Jurkat, Clone E6-1 (cell line): ENCODE measurements at places on chromosomes 3 and 15.

GRCh38 chr15:74426404-74427281, 7.1 kb downstream of the SEMA7A start:
- DNase-seq, result no peak

GRCh38 chr3:171173736-171174135, 147.2 kb upstream of the SLC2A2 start:
- DNase-seq, result no peak

GRCh38 chr3:23644676-23645075, 161.1 kb upstream of the UBE2E1 start:
- no peak for DNase-seq

DNA sequence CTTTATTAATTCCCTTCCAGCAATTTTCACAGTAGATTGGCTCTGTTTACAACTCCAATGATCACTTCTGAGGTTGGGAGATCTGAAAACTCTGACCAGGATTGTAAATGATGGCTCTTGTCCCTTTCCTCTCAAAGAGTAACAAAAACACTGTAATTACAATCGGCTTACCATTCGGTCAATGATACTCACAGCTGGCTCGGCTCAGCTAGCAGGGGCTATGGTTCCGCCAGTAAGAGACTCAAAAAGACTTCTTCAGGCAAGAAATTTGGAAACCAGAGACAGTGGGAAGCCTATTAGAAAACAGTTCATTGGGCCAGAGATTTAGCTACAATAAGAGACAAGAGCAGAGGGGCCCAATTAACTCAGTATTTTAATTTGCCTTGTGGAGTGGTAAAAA, 96.6 kb downstream of the LRRC3B start:
- no peak for DNase-seq

DNA sequence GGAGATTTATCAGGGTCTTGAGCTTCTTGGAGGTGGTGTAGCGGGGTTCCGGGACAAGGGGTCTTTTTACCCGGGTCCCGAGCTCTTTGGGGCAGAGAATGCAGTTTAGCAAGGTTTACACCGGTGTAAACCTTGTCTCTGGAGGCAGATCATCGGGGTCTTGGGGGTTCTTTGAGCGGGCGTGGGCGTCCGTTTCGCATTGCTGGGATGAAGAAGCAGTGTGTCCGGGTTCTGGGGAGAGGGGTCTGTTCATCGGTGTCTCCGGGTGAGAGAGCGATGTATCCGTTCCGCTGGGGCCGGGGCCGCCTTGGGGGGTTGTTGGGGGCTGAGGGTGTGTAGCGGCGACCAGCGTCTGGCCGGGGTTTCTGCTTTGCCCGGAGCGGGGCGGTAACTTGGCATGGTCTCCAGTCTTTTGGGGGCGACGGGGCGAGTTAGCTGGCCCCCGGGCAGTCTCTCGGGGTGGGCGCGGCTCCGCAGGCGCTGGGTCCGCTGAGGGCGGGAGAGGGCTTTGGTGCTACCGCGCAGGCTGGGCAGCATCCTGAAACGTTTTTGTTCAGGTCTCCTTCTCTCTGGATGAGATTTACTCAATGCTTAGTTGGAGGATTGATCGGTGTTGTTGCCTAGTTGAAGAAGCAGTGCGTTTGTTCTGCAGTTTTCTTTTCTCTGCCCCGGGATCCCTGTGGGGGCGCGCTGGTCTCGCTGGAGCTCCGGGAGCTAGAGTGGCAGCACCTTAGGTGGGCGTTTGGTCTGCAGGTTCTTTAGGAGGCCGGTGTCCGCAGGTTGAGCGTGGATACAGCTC, 843 bp downstream of the GLCE start:
- DNase-seq, result peak; percentile 11

- DNase-seq, result no peak
These were observed 452.8 kb upstream of the THBS1 start for GRCh38 chr15:39127925-39128617.

GRCh38 chr15:55740359-55740878, 2.5 kb downstream of the PRTG start:
- no peak for DNase-seq

GRCh38 chr3:104933972-104934371, 432.7 kb upstream of the ALCAM start:
- no peak for DNase-seq

DNA sequence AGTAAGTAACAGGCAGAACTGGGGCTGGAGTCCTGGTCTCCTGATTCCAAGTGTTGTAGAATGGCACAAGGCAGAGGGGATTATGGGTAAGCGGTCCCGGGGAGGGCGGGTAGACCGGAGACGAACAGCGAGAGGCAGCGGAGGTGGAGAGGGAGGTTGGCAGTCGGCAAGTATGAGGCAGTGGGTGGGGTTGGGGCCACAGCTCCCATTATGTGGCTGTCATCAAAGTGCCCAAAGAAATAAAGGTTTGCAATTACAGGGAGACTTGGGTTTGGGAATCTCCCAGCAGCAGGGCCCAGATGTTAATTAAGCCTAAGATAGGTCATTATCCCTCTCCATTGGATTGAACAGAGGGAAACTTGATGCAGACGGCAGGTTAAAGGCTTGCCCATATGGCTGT, 16.9 kb downstream of the FAM43A start:
- DNase-seq, result no peak

DNA sequence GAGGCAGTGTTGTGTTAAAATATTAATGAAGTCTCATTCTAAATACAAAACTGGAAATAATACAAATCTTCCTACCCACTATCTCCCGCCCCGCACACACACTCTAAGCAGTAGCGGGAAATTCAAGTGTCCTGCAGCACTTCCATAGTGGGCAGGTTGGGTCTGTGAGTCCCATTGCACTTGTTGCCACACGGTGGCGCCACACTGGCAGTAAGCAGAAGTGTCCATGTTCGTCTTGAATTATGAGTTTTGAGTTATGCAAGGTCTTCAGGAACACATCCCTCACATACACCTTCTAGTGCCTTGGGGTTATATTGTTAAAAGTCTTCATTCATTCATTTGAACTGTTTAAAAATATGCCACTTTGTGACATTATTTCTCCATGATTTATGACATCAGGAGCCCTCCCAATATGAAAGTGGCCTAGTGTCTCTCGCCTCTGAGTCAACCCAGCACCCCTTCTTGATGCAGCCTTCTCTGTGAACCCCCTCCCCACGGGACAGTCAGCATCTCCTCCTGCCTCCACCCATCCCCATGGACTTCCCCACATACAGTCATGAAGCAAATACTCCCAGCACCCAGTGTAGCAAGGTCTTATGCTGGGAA, 17.6 kb upstream of the CCDC174 start:
- DNase-seq, result peak; percentile 69

DNA sequence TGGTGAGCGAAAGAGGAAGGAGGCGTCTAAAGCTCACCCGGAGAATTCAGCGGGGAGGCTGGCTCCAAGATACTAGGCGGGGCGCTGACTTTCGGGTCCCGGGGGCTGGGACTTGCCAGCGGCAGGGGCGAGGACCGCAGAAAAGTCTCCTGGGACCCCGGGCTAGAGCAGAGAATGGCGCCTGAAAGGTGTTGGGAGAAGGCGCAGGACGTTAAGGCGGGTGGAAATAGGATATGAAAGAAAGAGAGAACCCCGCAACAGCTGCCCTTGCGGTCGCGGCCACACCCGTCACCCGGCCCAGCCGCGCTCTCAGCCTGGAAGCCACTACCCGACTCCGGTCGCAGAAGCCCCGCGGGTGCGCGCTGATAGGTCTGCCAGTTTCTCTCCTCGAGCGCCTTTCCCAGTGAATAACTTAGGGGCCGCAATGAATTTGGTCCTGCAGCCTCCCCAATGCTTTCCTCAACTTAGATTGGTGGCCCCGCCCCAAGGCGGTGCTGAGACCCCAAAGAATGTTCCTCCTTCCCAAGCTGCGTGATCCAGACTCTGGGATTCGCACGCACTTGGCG, 604 bp downstream of the LTK start:
- no peak for DNase-seq

DNA sequence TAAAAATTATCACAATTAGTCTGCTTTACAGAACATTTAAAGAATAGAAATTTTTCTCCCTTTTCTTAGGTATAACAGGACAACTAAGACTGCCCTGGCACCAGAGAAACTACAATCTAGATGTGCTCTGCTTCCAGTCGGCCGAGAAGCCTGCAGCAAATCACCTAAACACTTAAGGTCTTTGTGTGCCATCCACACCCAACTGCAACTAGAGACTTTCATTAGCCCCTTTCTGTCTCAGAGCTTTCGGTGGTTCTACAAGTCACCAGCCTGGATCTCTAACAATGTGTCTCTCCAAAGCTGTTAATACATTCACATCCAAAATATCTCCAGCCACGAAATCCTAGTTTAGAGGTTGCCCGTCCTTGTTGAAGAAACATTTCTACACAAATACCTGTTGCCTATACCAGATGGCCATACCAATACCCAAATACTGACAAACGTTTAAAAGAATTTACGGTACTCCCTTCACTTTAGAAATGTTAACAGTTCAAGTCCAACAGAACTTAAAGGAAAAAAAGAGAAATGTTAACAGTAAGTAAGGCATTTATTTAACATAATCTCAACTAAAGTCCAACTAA, 6.7 kb downstream of the PRC1 start:
- DNase-seq, result no peak

GRCh38 chr3:177281292-177282118, 84.2 kb upstream of the TBL1XR1 start:
- DNase-seq, result peak; percentile 59

- DNase-seq, result no peak
These were observed 98.4 kb downstream of the ERC2 start for GRCh38 chr3:56369914-56370313.

GRCh38 chr3:72017935-72018334, 233.0 kb upstream of the PROK2 start:
- no peak for DNase-seq

DNA sequence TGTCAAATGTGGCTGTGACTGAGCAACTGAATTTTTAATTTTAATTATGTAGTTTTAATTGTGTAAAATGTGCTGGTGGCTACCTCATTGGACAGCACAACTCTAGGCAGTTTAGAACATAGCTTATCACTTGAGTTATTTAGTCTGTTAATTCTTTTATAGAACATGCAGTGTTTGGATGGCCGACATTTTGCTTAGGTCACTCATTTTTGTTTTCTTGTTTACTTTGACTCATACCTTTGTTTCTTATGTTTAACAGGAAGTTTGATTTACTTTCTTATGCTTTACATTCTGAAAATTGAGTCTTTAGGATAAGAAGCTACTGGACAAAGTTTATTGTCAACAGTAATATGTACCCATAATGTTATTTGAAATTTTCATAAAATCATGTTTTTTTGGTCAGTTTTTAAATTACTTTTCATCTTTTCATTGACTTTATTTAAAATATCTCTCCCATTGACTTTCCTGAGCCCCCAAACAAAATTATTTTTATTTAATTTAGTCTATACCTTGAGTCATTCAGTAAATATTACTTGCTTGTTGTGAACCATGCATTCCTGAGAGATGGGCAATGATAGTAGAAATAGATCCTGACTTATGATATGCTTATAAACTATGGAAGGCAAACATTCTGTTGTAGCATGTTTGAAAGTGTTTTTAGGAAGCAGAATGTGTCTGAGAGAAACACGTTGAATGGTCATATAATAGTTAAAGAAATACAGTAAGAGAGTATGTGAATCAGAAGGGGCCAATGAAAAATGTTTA, 60.6 kb downstream of the TCF12 start:
- DNase-seq, result no peak

GRCh38 chr15:80609512-80609946, 85.6 kb upstream of the ABHD17C start:
- DNase-seq, result no peak

DNA sequence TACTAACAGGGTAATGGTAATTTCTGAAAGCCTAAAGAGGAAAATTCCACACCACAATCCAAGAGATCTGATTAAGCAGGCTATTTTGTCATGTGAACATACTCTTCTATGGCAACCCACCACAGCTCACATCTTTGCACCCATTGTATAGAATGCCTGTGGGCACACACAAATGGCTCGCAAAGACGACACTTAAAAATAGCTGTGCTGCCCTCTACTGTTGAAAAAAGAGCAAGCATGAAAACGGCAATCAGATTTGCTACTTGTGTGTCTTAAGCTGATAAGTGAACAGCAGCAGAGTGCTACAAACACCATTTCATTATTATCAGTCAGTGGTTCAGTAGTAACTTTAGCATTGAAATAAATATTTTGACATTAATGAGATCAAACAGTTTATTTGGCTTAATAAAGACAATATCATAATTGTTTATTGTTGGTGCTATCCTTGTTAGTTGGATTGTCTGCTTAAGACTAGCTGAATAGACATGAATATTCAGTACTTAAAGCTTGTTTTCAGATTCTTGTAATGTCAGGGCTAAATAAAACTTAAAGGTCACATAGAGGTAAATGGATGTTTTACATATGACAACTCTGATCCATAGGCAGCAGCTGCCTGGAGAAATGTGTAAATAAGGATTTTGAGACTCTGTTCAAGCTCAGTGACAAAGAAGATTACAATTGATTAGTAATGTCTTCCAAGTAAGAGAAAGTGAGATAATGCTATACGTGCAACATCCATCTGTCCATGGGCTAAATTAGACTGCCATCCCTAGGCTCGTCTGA, 199.1 kb downstream of the LRRN1 start:
- DNase-seq, result peak; percentile 76

- no peak for DNase-seq
These were observed 57.0 kb upstream of the ZNF148 start for GRCh38 chr3:125431912-125432790.

DNA sequence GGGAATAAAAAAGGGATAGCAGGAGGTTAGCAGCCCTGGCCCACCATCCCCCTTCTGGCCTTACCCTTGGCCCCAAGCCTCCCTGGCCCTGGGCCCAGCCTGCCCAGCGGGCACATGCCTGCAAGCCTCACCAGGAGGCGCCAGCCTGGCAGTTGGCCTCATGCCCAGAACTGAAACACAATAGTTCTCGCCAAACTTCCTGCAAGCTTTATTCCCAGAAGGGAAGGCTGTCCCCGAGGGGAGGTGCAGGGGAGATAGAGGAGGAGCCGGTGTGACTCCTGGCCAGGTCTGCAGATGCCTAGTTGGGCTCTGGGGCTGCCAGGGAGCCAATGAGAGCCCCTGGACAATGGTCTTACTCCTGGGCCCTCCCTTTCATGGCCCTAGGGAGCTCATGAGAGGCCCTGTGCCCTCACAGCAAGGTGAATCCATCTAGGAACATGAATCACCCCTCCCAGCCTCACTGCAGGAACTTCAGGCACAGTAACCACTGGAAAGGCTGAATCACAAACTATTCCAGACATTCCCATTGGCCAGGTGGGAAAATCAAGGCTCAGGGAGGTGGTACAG, 4.0 kb downstream of the CCDC33 start:
- no peak for DNase-seq
